ENCODE measurements at places on chromosomes 3 and 15. TPM values are rescaled to one million over a fixed set of nuclear protein-coding genes. Genes with fewer than 3 reads are reported as not detected.

SLC12A1 gene
- total RNA-seq = not detected

SLC2A2 gene
- total RNA-seq = not detected

CIB2 gene
- total RNA-seq = 4.0 TPM

CA12 gene
- 1.8 TPM for total RNA-seq

LEKR1 gene
- 0.21 TPM for total RNA-seq

AGBL1 gene
- total RNA-seq = not detected

EBLN2 gene
- total RNA-seq = 7.3 TPM

HYAL1 gene
- total RNA-seq = 2.2 TPM

CFAP161 gene
- 0.65 TPM for total RNA-seq

HDDC3 gene
- 16.0 TPM for total RNA-seq

KCNAB1 gene
- 11.7 TPM for total RNA-seq

TRIM59 gene
- total RNA-seq = 32.5 TPM

PLS1 gene
- total RNA-seq = 2.9 TPM

GRAMD1C gene
- total RNA-seq = 17.0 TPM

CEP152 gene
- total RNA-seq = 15.7 TPM

PLIN1 gene
- 0.12 TPM for total RNA-seq

GOLGA6L4 gene
- 7.5 TPM for total RNA-seq

Data from endothelial cell of umbilical vein (primary cell).